Epithelial cell of prostate (primary cell): ENCODE measurements at places on chromosomes 3 and 15.

DNA sequence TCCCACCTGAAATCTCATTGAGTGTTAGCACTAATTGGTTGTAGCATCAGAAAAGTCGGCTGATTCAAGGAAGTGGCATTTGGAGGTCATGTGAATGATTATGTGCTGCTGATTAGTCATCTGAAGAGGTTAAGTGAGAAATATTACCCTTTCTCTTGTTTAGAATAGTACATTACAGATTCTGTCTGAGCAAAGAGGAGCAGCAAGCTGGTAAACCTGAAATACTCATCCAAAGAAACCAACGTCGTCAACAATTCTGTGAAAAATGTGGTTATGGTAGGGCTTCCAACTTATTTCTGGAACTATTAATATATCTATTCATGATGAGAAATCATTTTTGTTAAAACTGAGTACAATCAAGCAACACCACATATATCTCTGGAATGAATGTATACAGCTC is 1024.9 kb downstream of the TUSC7 start:
- no peak for DNase-seq

GRCh38 chr3:191328962-191329653 is at the start of gene CCDC50:
CCDC50 (plus strand) TSS chr3:191329394; CDS start chr3:191329675, 281 bp downstream.
- no peak for DNase-seq

DNA sequence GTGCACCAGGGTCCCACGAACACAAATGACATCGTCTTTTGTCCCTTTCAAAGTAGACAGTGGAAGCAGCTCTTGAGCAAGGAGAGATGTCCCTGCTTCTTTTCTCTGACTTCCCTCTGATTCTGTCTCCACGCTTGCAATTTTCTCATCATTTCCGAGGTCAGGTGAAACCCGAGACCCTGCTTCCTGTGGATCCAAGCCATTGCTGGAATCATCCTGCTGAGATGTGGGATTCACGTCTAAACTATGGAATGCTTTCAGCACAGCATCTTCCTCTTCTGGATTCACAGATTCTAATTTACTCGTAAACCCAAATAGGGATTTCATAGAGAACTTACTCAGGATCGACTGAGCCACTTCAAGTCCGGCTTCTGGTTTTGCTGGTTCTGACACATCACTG is 127.1 kb downstream of the FMN1 start:
- no peak for DNase-seq

- no peak for DNase-seq
Observed at GRCh38 chr15:77672135-77672534, 39.4 kb upstream of the LINGO1 start.

DNA sequence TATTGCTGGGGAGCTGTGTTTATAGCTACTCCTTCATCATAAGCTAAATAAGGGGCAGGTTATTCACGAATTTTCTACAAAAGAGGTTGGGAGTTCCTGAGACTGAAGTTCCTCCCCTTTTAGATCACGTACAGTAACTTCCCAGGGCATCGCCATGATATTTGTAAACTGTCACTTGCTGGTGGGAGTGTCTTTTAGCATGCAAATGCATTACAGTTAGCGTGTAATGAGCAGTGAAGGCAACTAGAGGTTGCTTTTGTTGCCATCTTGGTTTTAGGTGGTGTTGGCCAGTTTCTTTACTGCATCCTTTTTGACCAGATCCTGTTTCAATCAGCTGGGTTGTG is 64.4 kb downstream of the IL12A start:
- DNase-seq, result no peak

- DNase-seq, result no peak
Observed at GRCh38 chr15:82146990-82147461, 101.2 kb upstream of the MEX3B start.

- no peak for DNase-seq
Observed at GRCh38 chr3:112973325-112974177, 1.4 kb downstream of the CD200R1 start.
